NCI-H2171 (cell line): ENCODE measurements at places on chromosomes 1 and 21.

DNA sequence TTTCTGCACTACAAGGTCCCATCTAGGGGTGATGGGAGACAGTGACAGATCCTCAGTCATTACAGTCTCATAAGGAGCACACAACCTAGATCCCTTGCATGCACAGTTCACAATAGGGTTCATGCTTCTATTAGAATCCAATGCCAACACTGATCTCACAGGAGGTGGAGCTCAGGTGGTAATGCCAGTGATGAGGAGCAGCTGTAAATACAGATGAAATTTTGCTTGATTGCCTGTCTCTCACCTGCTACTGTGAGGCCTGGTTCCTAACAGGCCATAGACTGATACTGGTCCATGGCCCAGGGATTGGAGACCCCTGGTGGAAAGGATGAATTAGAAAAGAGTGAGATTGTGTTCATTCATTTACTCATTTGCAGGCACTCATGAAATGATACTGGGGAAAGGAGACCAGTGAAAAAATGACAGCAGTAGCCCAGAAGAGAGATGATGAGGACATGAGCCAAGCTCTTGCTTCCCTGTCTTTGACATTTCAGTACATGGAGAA, 251.6 kb upstream of the DUSP10 start:
- DNase-seq = no peak

DNA sequence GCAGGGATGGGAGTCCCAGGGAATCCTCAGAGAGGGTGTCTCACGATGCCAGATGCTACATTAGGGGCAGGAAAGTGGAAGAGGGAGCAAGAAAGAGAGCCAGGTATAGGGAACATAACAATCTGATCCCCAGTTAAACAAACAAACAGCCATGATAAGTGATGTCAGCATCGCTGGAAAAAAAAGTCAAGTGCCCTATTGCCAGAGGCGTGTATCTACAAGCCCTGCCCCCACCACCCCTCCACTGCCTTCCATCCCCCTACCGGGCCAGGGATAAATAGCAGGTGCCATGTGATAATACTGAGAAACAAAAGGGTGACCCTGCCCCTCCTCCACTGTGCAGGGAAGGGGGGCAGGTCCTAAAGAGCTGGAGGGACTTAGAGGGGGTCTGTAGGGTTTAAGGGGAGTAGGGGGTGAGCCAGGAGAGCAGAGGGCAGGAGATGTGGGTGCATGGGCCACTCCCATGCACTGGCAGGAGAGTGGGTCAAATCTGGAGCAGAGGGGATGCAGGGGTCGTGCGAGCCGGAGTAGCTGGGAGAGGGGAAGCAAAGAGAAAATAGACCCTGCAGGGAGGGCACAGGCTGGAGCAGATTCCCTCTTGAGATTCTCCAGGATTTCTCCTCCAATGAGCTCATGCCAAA, 3.4 kb downstream of the SLC26A9 start:
- peak; percentile 90 for DNase-seq

GRCh38 chr21:24367936-24368335, 1239.3 kb downstream of the MRPL39 start:
- no peak for DNase-seq

DNA sequence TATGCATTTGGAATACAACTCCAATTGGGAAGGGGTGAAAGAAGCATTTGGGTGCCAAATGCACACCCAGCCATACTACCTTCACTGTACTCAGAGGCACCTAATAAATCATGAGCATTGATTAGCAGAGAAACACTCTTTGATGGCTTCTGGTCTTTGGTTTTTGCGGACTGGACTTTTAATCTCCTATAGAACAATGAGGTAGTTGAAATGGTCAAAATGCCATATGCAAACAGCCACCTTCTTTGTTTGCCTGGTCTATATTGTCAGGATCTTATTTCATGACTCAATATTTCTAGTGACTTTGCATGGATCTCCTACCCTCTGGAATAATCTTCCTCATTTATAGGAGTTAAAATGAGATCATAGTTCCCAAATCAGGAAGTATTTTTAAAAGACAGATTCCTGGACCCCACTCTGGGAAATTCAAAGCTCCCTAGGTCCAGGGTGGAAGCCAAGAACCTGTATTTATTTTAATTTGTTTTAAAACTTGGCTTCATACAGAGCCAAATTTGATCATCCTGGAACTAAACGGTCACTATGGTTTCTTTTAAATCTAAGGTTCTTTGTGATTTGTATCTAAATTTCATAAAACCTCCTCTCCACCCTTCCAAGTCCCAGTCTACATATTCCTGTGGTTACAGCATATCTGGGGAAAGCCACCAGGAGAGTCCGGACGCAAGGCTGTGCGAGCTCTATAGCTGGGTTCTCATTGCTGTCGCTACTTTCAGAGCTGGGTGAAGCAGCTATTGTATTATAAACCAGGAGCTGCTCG, 8.7 kb downstream of the FAM3B start:
- DNase-seq = no peak

- peak; percentile 34 for DNase-seq
These were observed 71.5 kb downstream of the RPS6KC1 start for GRCh38 chr1:213122514-213122929.

DNA sequence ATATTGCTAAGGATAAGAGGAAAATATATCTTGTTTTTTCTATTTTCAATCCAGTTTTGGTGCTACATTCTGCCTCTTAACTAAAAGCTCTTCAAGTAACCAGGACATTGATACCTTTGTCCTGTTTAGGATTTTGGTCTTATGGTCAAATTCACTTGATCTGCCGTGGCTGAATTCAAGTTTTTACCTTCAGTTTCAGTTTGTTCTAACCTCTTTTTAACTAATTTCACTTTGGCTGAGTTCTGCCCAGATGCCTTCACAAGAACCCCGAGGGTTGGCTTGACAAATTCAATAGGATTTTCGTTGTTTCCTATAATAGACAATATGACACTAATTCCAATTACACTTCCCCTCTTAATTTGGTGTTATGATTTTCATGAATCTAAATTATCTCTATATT, 84.5 kb upstream of the C1orf21 start:
- no peak for DNase-seq

DNA sequence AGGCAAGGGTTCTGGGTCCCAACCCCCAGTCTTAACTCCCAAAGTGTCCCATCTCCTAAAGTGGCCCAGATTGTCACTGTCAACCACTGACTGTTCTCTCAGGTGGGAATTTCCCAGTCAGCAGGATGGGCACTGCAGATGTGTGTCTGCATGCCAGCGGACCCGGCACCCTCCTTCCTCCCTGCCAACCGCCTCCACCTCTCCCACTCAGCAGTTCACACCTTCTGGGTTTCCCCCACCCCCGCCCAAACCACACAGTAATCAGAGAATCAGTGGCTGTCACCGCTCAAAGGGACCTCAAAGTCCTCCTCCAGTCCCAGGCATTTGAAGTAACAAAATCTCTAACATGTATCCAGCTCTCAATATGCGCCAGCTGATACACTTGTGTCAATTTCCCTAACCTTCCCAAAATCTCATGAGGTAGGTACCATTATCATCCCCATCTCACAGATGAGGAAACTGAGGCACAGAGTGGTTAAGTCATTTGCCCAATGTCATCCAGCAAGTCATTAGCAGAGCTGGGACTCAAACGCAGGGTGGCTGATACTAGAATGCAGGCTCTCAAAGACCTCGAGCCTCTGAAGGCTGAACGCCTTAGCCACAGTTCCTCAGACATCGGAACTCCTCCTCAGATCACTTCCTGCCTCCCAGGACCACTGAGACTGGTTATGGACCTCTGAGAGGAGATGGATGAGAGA, 4.8 kb downstream of the RUNX3 start:
- no peak for DNase-seq

- DNase-seq = no peak
These were observed 129.5 kb upstream of the ERRFI1 start for GRCh38 chr1:8155528-8156186.

GRCh38 chr1:110240476-110241210, 30.5 kb downstream of the KCNC4 start:
- DNase-seq = no peak

DNA sequence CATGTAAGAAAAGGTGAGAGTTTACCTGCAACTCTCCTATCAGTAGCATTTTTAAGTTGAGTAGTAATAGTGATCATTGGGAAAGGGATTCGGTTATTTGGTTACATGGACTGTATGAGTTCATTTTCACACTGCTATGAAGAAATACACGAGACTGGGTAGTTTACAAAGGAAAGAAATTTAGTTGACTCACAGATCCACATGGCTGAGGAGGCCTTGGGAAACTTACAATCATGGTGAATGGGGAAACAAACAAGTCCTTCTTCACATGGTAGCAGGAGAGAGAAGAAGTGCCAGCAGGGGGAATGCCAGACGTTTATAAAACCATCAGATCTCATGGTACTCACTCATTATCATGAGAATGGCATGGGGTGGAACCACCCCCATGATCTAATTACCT, 59.3 kb upstream of the FBXO28 start:
- no peak for DNase-seq

DNA sequence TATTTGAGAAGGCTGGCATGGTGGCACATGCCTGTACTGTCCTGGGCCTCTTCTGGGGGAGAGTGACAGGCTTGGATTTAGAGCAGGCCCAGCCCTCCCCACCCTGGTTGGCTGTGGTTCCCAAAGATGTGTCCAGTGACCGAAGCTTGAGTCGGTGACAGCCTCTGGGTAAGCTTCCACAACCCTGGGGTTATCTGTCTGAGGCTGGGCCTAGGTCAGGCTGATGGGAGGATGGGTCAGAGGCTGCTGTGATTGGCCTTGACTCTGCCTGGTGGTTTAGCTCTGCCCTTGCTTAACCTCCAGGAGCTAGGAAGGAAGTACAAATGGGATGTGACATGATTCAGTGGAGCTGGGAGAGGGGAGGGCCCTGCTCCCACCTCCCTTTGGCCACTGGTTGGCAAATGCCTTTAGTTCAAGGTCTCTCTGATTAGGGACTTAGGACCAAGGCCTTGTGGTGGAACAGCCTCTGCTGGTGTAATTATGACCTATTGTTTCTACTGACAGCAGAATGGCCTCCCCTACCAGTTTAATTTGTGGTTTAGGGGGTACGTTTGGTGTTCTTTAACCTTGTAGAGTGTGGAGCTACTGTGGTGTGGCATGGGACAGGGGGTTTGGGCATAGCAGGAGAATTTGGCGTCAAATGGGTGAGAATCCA, 16.6 kb downstream of the NUDC start:
- DNase-seq = no peak

- DNase-seq = no peak
These were observed 25.6 kb downstream of the UBE2T start for GRCh38 chr1:202316186-202316585.
